ENCODE measurements at places on chromosomes 11 and 22.

DNA sequence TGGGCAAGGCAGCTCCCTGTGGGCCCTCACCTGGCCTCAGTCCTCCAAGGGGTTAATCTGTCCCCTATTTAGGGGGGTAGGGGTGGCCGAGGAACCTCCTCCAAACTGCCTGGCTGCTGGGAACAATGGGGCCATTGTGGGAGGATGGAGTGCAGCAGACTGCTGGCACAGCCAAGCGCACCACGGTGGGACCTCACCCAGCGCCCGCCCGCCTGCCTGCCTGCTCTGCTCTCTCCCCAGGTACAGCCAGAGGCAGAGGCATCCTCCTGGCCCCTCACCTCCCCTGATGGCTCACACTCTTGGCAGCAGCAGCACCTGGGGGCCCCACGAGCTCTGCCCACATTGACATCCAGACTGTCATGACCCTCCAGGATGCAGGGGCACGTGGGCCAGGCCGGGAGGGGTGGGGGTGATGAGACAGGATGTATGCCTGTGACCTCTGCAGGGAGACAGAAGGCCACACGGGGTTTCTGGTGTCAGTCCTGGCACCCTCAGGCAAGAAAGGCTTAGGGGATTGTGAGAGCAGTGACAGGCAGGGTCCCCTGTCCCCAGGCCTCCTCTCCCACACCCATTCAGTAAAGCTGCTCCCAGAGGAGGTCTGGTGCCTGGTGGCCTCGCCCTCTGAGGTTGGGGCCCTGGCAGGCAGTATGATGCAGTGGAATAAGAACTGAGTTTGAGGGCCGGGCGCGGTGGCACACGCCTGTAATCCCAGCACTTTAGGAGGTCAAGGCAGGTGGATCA is 11.4 kb downstream of the BCL9L start:
- peak; percentile 45 for DNase-seq

GRCh38 chr11:117643606-117644300 is 153.3 kb downstream of the DSCAML1 start:
- DNase-seq = no peak

- peak; percentile 55 for DNase-seq
These were observed 2.5 kb downstream of the CHORDC1 start for GRCh38 chr11:90220391-90220790.

DNA sequence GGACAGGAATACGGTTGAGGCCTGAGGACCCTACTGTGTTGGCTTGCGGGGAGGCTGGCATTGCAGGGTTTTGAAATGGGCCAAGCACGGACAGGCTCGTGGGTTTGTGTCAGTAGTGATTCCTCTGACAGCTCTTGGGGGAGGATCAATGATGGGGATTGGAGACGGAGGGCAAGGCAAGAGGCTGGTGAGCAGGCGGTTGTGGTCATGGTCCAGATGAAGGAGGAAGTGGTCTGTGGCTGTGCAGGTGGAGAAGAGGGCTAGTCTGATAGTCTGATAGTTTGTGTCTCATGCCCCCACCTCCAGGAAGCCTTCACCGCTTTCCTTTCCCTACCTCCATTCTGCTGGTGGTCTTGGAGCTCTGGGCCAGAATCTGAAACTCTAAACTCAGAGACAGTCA is 3.0 kb downstream of the MAFF start:
- DNase-seq = peak; percentile 35

DNA sequence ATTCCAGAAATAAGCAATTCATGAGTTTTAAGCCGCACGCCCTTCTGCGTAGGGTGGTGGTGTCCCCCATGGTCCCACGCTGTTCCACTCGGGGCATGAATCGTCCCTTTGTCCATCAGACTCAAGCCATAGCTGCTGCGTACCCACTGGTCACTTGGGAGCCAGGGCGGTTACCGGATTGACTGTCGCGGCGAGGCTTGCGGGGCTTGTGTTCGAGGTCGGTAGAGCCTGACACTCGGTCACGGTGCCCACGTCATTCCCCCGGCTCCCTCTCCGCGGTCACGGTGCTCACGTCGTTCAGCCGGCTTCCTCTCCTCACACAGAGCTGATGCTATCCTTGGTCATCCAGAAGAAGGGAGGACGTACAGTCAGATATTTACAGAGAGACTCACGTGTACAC is 1227.0 kb downstream of the BRD1 start:
- DNase-seq = no peak

- no peak for DNase-seq
These were observed 11.7 kb upstream of the VPS37C start for GRCh38 chr11:61172888-61173287.

DNA sequence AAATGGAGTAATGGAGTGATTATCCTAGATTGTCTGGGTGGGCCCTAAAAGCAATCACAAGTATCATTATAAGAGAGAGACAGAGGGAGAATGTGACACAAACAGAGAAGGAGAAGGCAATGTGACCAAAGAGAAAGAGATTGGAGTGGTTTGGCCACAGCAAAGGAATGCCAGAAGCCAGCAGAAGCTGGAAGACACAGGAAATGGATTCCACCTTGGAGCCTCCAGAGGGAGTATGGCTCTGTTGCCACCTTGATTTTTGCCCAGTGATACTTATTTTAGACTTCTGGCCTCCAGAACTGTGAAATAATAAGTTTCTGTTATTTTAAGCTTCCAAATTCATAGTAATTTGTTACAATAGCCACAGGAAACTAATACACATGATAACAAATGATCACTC is 36.8 kb upstream of the OR5P2 start:
- DNase-seq = peak; percentile 10

DNA sequence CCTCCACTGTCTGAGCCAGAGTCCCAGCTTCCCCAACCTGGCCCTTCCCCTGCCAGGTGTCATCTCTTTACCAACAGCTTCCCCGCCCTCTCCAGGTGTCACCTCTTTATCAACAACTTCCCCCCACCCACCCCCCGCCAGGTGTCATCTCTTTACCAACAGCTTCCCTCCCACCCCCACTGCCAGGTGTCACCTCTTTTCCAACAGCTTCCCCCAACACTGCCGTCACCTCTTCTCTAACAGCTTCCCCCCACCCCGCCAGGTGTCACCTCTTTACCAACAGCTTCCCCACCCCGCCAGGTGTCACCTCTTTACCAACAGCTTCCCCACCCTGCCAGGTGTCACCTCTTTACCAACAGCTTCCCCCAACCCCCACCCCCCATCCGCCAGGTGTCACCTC is 29.8 kb upstream of the TTLL12 start:
- no peak for DNase-seq

DNA sequence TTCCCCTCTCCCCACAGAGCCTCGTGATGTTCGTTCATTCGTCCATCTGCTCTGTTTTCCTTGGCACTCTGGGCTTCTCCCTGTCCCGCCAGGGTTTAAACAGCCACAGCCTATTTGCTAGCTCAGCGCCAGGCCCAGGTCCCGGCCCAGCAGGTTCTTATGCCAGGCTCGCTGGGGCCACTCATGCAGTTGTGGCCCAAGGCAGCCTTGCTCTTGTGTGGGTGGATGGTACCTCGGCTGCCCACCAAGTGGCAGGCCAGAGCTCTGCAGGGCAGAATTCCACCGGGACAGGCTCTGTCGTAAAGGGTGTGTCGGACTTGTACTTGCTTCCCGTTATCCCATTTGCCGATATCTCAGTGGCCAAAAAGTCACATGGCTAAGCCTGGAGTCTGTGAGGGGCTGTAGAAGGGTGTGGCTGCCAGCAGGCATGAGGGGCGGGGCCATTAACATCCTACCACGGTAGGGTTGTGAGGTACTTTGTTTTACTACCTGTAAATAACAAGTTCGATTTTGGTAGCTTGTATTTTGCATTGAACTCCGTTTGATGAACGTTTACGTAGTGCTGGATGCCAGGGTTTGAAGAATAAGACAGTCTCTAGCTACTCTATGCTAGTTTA is 7.9 kb downstream of the FAM118A start:
- DNase-seq = peak; percentile 7

DNA sequence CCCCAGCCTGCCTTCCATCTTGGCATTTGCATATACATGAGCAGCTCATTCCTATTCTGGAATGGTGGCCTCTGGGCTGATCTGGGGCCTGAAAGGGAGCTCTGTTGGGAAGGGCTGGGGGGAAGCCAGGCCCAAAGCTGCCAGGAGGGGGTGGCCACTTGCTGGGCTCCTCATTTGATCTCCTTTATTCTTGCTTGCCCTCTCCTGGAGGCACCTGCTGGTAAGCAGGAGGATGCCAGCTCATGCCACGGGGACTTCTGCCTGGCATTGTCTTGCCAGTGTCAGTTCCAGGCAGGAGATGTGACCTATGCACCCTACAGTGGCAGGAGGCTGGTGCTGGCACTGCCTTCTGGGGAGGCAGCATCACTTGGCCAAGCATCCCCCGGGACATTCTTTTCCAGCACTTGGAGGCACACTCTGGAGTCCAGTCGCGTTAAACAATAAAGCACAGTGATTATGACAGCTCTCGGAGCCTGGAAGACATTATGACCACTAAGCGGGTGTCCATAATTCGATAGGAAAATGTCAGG is 128.3 kb downstream of the NTM start:
- DNase-seq = no peak

- no peak for DNase-seq
These were observed 51.8 kb upstream of the ASPHD2 start for GRCh38 chr22:26377170-26377830.

- no peak for DNase-seq
These were observed 259.7 kb upstream of the PLET1 start for GRCh38 chr11:112520354-112520753.

DNA sequence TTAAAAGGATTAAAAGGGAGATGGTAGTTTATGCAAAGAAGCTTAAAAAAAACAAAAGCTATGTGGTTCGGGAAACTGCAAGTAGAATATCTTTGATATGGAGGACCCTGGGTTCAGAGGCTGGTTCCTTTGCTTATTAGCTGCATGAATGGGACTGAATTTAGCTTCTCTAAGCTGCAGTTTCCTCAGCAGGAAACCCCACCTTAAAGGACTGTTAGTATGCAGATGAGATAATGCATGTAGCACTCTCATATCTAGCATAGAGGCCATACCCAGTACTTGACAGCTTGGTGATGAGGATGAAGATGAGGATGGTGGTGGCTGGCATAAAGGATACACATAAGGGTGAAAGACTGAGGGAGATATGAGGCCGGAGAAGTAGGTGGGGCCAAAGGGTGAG is 134.6 kb downstream of the RRAS2 start:
- no peak for DNase-seq

GRCh38 chr11:63614136-63614671 is at the start of gene PLAAT3:
TSS of gene PLAAT3 (minus strand) at chr11:63614433. CDS start at chr11:63614014, 419 bp downstream.
- peak; percentile 76 for DNase-seq

DNA sequence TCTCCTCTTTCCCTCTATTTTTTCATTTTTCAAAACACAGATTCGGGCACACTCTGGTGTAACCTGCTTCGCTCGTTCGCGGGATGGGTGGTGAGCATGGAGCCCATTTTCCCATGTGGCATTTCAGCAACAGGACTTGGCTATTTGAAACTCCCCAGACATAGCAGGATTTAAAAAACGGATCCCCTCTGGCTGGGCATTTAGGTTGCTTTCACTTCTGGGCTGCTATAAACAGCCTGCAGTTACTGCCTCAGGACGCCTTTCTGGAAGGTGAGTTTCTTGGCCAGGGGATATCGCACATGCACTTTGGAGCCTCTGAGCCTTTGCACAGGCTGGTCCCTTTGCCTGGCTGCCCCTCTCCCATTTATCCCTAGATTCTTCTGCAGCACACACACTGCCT is 2.8 kb upstream of the MPPED1 start:
- no peak for DNase-seq

- DNase-seq = peak; percentile 68
These were observed 275.3 kb downstream of the C11orf87 start for GRCh38 chr11:109697140-109697843.

DNA sequence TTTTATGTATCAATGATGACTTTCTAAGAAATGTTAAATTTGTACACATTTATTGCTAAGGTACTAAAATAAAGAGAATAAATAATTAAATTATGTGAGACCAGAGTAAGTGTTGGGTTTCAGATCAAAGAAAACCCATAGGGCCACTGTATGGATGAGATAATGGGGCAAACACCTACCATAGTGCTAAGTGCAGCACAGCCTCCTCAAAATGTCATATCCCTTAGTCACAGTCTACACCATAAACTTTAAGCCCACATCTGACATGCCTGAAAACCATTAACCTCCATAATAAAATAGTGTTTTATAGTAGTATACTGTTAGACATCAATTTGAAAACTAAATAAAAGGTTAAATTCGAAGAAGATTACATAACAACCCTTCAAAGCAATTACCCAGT is 37.5 kb downstream of the SESN3 start:
- DNase-seq = no peak

- DNase-seq = peak; percentile 37
These were observed 4.5 kb downstream of the LMNTD2 start for GRCh38 chr11:555780-556661.

DNA sequence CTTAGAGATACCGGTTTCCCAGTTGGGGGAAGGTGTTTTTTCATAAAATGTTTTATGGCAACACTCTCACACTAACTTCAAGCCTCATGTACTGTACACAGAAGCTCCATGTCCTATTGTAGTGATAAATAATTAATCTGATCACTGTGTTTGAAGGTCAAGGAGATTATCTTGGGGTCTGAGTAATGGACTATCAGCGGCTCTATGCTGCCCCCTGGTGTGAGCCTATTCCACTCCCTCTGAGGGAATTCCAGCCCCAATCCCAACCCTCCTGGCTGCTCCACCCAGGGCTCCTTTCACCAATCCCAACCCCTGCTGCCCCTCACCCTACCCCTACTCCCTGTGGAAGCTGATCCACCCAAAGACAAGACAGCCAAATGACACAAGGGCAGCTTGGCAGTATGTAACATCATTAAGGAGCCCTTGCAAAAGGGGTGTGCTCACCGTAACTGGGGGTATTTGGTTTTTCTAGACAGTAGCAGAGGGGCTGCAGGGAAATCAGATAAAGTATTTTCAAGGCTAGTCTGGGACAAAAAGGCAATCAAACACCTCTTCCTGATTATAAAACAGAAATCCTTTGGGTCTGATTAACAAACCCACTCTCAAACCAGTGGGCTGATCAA is 22.3 kb downstream of the HPS4 start:
- DNase-seq = peak; percentile 67

GRCh38 chr11:828506-829175 is 922 bp downstream of the CRACR2B start:
- DNase-seq = no peak

DNA sequence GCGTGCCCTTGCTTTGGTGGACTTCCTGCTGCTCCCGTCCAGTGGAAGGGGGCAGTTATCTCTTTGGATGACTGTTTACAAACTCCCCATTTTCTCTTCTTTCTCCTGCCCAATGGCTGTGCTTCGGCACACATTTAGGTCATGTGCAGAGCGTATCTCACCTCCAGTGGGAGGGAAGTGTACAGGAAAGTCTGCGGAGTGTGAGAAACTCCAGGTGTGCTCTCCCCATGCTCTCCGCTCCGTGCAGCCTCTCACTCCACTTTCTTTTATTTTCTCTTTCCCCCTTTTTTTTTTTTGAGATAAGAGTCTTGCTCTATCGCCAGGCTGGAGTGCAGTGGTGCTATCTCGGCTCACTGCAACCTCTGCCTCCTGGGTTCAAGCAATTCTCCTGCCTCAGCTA is 11.9 kb upstream of the TEF start:
- no peak for DNase-seq

GRCh38 chr22:49825944-49826602 is 1.6 kb downstream of the BRD1 start:
- DNase-seq = peak; percentile 73
